ENCODE measurements at places on chromosomes 4 and X.

DNA sequence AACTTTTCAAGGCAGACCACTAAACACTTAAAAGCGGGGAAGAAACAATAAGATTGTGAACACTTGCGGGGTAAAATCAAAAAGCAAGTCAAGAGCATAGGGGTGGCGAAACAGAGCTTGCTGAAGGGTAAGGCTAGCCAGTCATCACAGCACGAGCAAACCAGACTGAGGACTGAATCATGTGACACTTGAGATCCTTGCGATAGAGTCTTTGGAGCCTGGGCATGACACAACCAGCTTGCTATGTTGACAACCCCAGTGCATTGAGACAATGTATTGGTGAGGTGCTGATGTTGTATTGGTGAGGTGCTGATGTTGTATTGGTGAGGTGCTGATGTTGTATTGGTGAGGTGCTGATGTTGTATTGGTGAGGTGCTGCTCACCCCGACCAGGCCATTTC is 72.3 kb downstream of the SLIT2 start:
- no peak for DNase-seq

- peak; percentile 93 for DNase-seq
These were observed 435.8 kb downstream of the SPRY1 start for GRCh38 chr4:123832173-123833026.

- DNase-seq, result no peak
These were observed 1.6 kb upstream of the EFNB1 start for GRCh38 chrX:68827256-68827655.

DNA sequence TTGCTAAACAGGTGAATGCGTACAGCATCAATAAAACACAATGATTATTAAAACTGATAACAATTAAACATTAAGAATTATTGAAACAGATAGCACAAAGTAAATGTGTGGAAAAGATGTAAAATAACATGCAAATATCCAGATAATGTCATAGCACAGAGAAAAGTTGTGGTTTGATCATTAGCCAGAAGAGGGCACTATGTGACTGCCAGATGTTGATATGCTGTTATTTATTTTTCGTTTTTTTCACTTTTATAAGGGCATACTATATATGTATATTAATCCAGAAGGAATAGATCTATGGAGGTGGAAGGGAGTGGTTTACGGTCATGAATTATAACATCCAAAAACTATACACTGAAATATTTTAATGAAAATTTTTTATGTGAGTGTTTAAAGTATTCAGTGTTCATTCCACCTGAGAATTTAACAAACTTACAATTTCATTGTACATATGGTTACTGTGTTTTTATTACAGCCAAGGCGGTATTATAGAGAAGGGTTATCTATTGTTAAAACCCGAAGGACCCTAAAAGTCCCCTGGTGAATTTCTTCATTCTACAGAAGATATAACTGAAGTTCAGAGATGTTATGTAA is 211.9 kb upstream of the UGT8 start:
- DNase-seq, result peak; percentile 30

- DNase-seq, result no peak
These were observed 931.6 kb downstream of the RAPGEF2 start for GRCh38 chr4:160034501-160034900.

- peak; percentile 63 for DNase-seq
These were observed 8.3 kb upstream of the DAPP1 start for GRCh38 chr4:99808260-99808857.

DNA sequence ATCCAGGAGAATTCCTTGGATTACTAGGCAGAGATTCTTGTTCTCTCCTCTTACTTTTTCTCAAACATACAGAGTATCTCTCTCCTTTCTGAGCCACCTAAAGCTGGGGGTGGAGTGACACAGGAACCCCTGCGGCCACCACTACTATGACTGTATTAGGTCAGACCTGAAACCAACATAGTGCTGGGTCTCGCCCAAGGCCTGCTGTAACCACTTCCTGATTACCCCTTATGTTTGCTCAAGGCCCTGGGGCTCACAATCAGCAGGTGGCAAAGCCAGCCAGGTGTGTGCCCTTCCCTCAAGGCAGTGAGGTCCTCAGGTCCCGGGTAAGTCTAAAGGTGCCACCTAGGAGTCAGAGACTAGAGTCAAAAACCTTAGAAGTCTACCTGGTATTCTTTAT is 166.4 kb downstream of the PARM1 start:
- no peak for DNase-seq

DNA sequence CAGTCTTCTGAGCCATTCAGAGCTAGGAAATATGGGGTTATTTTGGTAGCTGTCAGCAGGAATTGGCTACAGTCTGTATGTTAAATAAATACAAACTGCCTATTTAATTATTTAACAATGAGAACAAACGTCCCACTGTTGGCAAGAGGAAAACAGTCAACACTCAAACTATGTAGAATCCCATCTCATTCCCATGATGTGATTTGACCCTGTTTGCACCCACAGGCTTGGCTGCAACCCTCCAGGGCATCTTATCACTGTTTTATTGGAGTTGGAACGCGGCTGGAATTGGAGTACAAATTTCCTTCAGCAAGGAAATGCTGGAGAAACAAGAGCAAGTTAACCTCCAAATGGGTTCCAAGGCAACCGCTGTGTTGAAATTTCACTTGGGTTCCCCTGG is 124.0 kb downstream of the KIT start:
- DNase-seq, result no peak

GRCh38 chr4:174036576-174036975 is 246.9 kb downstream of the FBXO8 start:
- no peak for DNase-seq

- DNase-seq, result no peak
These were observed 9.1 kb downstream of the WFS1 start for GRCh38 chr4:6278801-6279197.
